ENCODE measurements at places on chromosomes 1 and 21.

DNA sequence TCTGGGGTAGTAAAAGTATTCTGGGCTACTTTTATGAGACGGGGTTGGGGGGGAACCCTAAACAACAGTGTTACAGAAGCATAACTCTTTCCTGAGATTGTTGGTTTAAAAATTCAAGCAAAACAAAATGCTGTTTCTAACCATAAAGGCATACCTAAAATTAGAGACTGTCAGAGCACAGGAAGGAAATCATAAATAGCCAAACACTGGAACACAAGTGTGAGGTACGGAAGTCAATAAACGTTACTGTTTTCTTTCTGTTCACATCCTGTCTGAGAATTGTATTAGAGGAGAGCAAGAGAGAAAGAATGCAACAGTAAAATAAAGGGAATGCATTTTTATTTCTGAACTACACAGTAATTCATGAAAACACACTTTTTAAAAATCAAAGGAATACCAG, 42.8 kb upstream of the IL12RB2 start:
- DNase-seq: no peak

DNA sequence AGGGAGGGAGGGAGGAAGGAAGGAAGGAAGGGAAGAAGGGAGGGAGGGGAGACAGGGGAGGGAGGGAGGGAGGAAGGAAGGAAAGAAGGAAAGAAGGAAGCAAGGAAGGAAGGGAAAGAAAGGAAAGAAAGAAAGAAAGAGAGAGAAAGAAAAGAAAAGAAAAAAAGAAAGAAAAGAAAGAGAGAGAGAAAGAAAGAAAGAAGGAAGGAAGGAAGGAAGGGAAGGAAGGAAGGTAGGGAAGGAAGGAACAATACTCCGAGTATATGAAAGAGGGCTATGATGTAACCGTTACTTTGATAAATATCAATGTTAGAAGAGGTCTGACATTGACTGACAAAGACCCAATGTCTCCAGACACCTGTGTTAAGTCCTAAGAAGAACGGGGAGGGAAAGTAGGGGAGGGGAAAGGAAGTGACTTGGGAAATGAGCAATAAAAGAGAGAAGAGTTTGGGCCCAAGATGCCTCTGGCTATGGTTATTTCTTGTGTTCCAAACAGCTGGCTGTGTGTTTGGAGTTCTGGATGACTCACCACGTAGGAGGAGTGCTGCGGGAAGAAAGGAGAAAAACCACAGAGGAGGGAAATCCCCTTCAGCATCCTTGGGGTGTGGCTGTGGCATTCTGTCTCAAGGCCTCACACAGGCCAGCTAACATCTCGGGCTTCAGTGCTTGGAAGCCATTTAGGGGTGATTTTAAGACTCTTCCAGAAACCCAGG, 37.0 kb upstream of the RXRG start:
- DNase-seq: no peak

GRCh38 chr1:39566441-39567137, 10.0 kb downstream of the PABPC4 start:
- DNase-seq: no peak

- no peak for DNase-seq
Measured at GRCh38 chr1:19450811-19451515, 34.4 kb downstream of the CAPZB start.

GRCh38 chr1:109389638-109390341, 7.9 kb downstream of the SORT1 start:
- no peak for DNase-seq

- DNase-seq: no peak
Measured at GRCh38 chr1:199466961-199467360, 560.5 kb upstream of the NR5A2 start.

GRCh38 chr1:205536759-205537361, 32.4 kb downstream of the CDK18 start:
- no peak for DNase-seq

DNA sequence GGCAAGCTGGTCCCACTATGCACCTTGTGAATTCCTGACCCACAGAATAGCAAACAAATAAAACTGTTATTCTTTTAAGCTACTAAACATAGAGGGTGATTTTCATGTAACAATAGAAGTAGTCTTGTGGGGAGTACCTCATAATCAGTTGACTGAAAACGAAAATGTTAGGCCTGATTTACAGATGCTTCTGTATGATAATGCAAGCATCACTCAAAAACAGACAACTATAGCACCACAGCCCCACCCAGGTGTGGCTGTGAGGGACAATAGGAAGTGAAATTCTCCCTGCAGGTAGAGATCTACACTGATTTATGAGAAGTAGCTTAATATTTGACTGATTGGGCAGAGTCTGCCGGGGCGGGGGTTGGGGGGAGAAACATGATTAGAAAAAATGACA, 26.5 kb upstream of the KRTAP19-8 start:
- DNase-seq: no peak

DNA sequence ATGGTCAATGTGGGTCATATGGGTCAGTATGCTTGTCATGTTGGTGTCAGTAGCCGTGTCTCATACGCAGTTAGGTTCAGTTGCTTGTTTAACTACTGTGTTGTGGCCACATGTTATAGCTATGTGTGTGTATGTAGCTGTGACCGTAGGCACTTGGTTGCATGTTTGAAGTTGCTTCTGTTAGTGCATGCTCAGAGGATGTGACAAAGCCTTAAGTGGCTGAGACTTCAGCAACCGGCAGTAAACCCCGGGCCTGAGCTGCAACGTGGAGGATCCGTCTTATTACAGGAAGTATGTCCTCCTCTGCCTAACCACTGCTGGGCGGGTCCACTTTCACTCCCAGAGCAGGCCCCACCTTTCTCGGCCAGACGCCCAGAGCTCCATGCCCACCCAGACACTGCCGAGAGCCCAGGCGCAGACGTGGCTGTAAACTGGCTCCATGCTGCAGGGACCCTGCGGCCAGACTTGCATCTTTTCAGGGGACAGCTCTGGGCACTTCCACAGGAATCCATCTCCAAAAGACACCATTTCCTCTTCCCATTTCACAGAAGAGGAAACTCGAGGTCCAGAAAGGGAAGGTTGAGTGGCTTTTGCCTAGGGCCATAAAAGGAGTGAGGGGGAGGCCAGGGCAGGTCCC, 2.2 kb downstream of the TCEA3 start:
- peak; percentile 13 for DNase-seq

DNA sequence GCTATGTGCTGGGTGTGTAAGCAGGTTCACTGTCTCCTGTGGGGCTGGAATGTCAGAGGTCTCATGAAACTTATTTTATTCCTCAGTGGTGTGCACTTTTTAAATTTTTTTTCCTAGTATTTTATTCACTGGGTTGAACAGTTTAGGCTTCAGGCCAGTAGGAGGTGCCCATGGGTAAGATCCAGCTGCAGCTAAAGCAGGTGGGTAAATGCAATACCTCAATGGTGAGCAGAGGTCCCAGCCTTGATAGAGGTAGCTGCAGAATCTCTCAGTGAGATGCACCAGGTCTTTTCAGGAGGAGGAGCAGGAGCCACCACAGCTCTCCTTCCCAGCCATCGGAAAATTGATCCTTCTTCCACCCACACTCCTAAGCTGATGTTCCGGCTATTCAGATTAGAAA, 12.6 kb upstream of the OR6N2 start:
- no peak for DNase-seq

- DNase-seq: peak; percentile 1
Measured at GRCh38 chr1:53110370-53111072, 31.9 kb downstream of the SLC1A7 start.

GRCh38 chr1:84259376-84259775, 42.1 kb upstream of the SAMD13 start:
- DNase-seq: no peak

- DNase-seq: no peak
Measured at GRCh38 chr1:93815366-93816110, 63.5 kb downstream of the DNTTIP2 start.

- no peak for DNase-seq
Measured at GRCh38 chr1:78333502-78333901, 157.3 kb upstream of the PTGFR start.

GRCh38 chr1:155645034-155645598, 35.1 kb downstream of the MSTO1 start:
- no peak for DNase-seq

GRCh38 chr1:219405531-219406331, 207.2 kb downstream of the ZC3H11B start:
- DNase-seq: no peak

- DNase-seq: no peak
Measured at GRCh38 chr1:86776108-86776507, 71.7 kb downstream of the SH3GLB1 start.

DNA sequence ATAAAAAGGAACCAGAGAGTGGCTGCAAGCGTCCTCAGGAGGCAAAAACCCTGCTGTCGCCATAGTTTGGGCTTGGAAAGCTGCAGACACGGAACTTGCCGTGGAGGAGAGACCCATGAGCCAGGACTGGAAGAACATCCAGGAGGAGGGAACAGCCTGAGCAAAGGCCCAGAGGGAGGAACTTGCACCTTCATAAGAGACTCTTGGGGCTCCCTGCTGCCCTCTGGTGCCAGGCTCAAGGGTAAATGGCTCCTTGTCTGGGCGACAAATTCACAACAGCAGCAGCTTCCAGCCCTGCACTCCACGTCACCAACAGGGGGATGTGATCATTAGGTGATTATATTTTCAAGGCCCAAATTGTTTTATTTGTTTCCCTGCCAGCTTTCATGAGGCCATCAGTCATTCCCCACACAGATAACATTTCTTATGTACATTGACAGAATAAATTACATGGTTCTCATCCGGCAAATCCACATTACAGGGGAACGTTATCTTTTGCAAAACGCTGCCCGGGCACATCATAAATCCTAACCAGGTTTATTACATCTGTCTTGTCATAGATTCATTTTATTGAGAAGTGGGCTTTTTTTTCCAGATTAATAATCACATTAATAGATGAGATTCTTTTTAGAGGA, 143.0 kb upstream of the GRIK3 start:
- no peak for DNase-seq

DNA sequence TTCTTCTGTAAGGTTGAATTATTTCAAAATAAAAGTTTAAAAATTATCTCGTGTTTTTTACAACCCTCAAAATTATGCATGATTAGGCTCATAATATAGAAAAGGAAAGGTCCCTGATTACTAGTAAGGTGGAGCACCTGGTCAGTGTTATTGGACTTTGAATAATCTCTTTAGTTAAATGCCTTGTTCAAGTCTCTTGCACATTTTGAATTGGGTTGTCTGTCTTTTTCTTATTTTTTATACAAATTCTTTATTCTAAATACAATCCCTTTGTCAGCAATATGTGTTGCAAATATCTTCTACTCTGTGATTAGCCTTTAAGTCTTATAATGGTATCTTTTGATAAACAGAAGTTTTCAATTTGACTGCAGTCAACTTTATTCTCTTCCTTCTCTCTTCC, 100.7 kb upstream of the TNFSF4 start:
- DNase-seq: no peak

GRCh38 chr1:183735069-183735860, 69.7 kb upstream of the RGL1 start:
- no peak for DNase-seq

DNA sequence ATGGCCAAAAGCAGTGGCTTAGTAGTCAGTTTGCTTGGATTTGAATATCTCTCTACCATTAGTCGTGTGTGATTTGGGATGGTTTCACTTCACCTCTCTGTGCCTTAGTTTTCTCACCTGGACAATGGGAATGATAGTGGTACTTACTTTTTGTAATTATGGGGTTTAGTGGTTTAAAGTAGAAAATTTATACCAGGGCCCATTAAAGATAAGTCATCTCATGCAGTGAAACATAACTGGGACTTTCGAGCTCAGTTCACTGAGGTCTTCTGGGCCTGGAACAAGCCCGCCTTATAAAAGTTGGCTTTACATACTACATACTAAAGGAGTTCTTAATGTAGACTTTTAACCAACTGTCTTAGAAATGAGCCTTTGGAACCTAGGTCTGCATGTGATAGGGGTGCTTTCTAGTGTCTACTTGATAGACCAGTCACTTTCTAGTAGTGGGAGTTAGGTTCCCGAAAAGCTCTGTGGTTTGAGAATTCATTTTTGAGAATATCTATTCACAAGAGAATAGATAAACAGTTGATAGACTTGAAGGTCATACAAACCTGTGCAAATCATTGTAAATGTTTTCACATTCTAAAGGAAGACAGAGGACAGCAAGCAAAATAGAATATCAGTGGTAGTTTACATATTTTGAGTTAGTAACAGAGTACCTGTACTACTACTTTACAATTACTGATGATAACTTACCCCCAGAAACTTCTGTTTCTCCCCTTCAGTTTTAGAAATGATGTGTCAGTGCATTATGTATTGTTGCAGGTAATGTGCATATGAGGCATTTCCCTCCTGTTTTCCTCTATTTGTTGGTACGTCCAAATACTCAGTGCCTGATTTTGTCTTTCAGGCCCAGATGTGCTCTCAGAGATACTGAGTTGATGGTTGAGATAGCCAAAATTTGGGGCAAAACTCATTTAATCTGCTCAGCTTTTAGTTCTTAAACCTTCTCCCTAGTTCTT, 48.0 kb downstream of the DYRK1A start:
- no peak for DNase-seq

- DNase-seq: no peak
Measured at GRCh38 chr1:113519556-113519955, 129.2 kb downstream of the MAGI3 start.

Measured in bone marrow (tissue), 2 donors.